Lung (tissue), 17 donors: ENCODE measurements at places on chromosomes 3 and 15. TPM values are rescaled to one million over a fixed set of nuclear protein-coding genes. Genes with fewer than 3 reads are reported as not detected.

The GOLGA6L10 gene
- 0.63 TPM for polyA plus RNA-seq

The UROC1 gene
- polyA plus RNA-seq: 0.08 TPM

The LAMB2 gene
- polyA plus RNA-seq: 331 TPM

The SLC12A8 gene
- 5.7 TPM for polyA plus RNA-seq

The DNAJA4 gene
- 19.3 TPM for polyA plus RNA-seq

The AMIGO3 gene
- 0.51 TPM for polyA plus RNA-seq

The SPTBN5 gene
- polyA plus RNA-seq: 1.8 TPM

The KBTBD8 gene
- 1.3 TPM for polyA plus RNA-seq

The GABRR3 gene
- not detected for polyA plus RNA-seq

The ABHD17C gene
- 15.2 TPM for polyA plus RNA-seq

The HRG gene
- not detected for polyA plus RNA-seq

The SLC27A2 gene
- 4.5 TPM for polyA plus RNA-seq

The TMEM158 gene
- polyA plus RNA-seq: 1.2 TPM

The PLA2G4E gene
- 1.7 TPM for polyA plus RNA-seq

The SATB1 gene
- polyA plus RNA-seq: 11.4 TPM

The GPR176 gene
- polyA plus RNA-seq: 1.7 TPM
